Myometrial cell (primary cell): ENCODE measurements at places on chromosomes 1 and 21. TPM values are rescaled to one million over a fixed set of nuclear protein-coding genes. Genes with fewer than 3 reads are reported as not detected.

AMY1C gene
- not detected in 2 replicates for total RNA-seq

SPRR2A gene
- not detected in 2 replicates for total RNA-seq

ITGB2 gene
- total RNA-seq, result not detected in 2 replicates

AQP10 gene
- not detected in 2 replicates for total RNA-seq

ELF3 gene
- not detected in 2 replicates for total RNA-seq

RNF223 gene
- total RNA-seq, result not detected in 2 replicates

C1orf141 gene
- total RNA-seq, result not detected in 2 replicates

SOX13 gene
- total RNA-seq, result 16.5 and 17.0 TPM in 2 replicates

TPTE gene
- not detected in 2 replicates for total RNA-seq

AGBL4 gene
- not detected in 2 replicates for total RNA-seq

SPATA21 gene
- not detected in 2 replicates for total RNA-seq

ARMH1 gene
- not detected in 2 replicates for total RNA-seq

NID1 gene
- total RNA-seq, result 260 and 295 TPM in 2 replicates

MRPL24 gene
- 95.7 and 127 TPM in 2 replicates for total RNA-seq

CHRM3 gene
- total RNA-seq, result not detected in 2 replicates

GUCA2A gene
- total RNA-seq, result not detected in 2 replicates

KIF14 gene
- total RNA-seq, result 8.6 and 12.6 TPM in 2 replicates

DCDC2B gene
- total RNA-seq, result not detected in 2 replicates

GABRD gene
- not detected in 2 replicates for total RNA-seq

KRTAP25-1 gene
- not detected in 2 replicates for total RNA-seq

NUP210L gene
- total RNA-seq, result not detected in 2 replicates

ADGRL4 gene
- 0.86 and 1.1 TPM in 2 replicates for total RNA-seq

COL8A2 gene
- total RNA-seq, result 6.2 and 9.2 TPM in 2 replicates

CAP1 gene
- 617 and 660 TPM in 2 replicates for total RNA-seq

BMP8B gene
- not detected in 2 replicates for total RNA-seq

MIXL1 gene
- total RNA-seq, result not detected in 2 replicates

CD244 gene
- not detected in 2 replicates for total RNA-seq

SV2A gene
- 22.2 and 23.4 TPM in 2 replicates for total RNA-seq

S100A8 gene
- not detected in 2 replicates for total RNA-seq
